ENCODE measurements at places on chromosomes 5 and 9.
A peak's percentile ranks its signal among the peaks of the same experiment; 100 is the strongest.

- DNase-seq, result no peak
Observed at GRCh38 chr5:150577378-150578139, 62.9 kb upstream of the SYNPO start.

DNA sequence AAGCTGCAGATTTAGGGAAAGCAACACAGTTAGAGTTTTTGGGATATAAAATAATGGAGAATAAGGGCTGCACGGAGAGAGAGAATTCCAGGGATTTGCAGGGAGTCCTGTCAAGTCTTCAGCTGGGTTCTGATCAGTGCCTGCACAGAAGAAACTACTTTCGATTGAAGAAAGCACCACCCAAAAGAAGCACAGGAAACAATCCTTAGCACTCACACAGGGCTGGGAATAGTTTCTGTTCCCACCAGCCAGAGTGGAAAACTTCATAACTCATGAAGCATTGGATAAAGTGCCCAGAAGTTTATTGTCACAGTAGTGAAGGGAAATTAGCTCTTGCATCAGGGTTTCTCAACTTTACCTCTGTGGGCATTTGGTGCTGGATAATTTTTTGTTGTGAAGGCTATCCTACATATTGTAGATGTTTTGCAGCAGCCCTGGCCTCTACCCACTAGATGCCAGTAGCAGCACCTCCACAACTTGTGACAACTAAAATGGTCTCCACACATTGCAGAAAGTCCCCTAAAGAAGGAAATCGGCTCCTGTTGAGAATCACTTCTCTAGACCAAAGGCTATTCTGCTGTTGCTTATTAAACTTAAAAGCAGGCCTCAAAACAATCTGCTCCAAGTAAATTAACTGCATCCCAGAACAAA lies 71.0 kb upstream of the FAM120A start:
- DNase-seq, result no peak

DNA sequence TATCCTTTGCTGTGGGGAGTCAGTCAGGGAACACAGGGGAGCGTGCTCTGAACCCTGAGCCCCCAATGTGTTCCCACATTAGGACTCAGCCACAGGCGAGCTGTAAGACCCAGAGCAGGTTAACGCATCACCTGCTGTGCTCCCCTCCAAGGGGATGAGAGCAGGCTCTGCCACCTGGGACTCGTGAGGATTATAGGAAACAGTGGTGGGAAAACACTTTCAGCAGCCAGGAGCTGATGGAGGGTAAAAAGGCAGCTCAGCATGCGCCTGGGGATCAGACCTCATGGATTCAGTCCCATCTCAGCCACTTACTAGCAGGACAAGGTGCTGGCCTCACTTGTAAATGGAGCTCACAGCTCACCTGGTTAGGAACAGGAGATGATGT lies 9.2 kb downstream of the JADE2 start:
- DNase-seq, result no peak

GRCh38 chr5:145921211-145921610 lies 15.2 kb upstream of the SH3RF2 start:
- no peak for DNase-seq

DNA sequence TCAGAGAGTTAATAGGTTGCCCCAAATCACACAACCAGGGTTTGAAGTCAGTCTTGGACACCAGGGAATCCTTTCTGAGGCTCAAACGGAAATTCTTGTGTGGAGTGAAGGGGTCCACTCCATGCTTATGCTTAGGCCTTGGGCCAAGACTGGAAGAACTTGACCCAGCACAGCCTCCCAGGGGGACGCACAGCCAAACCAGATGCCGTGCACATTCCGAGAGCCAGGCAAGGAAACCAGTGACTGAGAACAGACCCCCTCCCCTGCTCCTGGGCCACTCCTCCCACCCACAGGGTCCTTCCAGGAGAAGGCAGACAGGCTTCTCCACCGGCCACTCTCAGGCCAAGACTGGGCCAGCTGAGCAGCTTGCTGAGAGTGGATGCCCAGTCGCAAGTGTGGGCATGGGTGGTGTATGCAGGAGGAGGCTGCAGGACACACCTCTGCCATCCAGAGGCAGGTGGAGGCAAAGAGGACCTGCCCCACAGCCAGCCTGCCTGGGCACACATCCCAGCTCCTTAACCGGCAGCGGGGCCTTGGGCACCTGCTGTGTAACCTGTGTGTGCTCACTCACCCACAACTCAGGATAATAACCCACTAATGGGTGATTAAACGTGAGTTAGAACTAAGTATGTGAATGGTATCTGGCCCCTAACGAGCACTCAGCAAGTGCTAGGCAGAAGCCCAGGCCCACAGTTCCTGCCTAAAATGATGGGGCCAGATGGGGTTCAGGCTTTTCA lies 38.0 kb downstream of the NIPAL4 start:
- no peak for DNase-seq

GRCh38 chr9:86846656-86847055 lies 100.7 kb downstream of the GAS1 start:
- no peak for DNase-seq

GRCh38 chr5:58405175-58405574 lies 54.7 kb downstream of the PLK2 start:
- DNase-seq, result no peak

- DNase-seq, result no peak
Observed at GRCh38 chr5:133990396-133990795, 14.4 kb downstream of the VDAC1 start.

DNA sequence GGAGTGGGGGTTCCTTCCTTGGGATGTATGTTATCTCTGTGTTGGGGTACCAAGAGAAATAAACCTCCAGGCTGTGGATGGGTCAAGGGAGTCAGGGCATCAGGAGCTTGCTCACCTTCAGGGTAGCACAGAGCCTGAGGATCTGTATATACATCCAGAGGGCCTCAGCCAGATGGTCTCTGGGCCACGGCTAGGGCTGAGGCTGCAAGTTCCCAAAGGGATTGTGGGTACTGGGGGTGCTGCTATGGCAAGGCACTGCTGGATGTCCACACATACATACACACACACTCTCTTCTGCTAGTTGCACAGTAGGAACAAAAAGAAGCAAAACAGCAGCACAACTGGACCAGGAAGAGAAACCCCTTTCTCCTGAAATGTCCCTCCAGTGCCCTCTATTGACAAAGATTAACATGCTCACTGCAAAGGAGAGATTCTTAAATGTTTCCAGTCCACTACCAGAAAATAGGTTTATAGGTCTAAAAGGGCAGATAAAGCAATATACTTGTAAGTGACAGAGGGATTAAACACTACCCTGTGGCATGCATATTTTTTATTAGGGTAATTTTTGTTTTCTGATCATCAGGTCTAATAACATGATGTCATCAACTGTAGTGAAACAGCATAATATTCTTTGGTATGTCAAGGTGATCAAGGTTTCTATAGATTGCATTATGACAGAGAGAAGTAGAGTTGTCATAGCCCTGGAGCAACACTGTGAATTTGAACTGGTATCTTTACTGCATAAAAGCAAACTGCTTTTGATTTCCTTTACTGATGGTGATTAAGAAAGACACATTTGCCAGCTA lies 56.3 kb upstream of the KCNN2 start:
- DNase-seq, result no peak

- no peak for DNase-seq
Observed at GRCh38 chr9:108060175-108060574, 570.6 kb upstream of the KLF4 start.

- DNase-seq, result peak; percentile 98
Observed at GRCh38 chr9:137021979-137022661, 5.9 kb downstream of the ABCA2 start.

DNA sequence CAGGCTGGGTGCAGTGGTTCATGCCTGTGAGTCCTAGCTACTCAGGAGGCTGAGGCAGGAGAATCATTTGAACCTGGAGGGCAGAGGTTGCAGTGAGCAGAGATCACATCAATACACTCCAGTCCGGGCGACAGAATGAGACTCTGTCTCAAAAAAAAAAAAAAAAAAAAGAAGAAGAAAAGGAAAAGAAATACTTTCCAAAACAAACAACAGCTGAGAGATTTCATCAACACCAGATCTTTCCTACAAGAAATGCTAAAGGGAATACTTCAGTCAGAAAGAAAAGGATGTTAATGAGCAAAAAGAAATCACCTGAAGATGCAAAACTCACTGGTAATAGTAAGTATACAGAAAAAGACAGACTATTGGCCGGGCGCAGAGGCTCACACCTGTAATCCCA lies 8.4 kb downstream of the CCIN start:
- DNase-seq, result no peak

DNA sequence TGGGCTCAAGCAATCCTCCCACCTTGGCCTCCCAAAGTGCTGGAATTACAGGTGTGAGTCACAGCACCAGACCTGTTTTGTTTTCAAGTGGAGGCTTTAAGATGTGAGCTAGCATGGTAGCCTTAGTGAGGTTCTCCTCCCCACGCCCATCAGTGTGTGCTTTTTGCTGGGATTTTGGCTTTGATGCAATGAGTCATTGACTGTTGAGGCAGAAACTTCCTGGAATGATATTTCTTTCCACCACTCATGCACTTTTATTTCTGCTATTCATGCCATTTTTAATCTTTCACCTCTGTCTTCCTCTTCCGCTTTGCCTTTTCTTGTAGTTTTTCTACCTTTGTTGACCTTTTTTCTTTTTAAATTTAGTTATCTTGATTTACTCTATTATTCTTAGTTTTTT lies 4.2 kb upstream of the NFIL3 start:
- no peak for DNase-seq

DNA sequence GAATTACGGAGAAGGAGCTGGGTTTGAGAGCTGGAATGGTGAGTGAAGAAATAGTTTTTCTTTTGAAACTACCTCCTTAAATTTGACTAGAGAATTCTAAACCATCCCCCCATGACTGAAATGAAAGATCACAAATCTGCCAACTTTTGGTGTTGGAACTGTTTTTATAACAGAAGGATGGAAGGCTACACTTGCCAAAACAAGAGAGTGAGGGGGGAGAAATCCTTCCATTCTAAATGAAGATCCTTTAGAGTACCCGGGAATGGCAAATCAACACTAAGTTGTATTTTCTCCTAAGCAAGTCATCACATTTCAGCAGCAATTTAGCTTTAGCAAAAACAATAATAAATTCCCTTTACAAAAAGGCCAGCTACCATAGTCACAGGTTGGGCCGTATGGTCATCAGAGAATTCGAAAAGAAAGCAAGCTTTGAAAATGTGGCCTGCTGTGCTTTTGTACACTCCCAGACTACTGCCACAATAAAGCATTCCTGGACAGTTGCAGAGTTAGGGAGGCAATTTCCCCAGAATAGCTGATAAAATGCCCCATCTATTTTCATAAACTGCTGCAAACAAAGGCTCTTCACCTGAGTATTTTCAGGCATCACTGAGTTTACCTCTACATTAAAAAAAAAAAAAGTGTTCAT lies 25.0 kb upstream of the FREM1 start:
- DNase-seq, result no peak

DNA sequence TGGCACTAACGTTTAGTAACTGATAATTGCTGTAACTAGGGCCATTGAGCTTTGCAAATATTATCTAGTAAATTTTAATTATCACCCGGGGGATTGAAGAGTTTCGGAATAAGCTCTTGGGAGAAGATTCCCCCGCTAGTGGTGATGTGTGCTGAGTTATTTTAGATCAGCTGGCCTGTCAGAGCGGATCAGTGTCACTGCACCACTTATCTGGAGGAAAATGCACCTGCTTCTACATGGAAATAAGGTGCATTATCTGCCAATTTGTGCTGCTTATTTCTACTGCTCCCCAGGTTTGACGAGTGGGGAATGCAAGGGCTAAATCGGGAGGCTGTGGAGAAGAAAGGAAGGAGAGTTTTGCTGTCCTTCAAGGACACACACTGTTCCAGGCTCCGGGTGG lies 518.6 kb downstream of the TLE4 start:
- DNase-seq, result no peak

DNA sequence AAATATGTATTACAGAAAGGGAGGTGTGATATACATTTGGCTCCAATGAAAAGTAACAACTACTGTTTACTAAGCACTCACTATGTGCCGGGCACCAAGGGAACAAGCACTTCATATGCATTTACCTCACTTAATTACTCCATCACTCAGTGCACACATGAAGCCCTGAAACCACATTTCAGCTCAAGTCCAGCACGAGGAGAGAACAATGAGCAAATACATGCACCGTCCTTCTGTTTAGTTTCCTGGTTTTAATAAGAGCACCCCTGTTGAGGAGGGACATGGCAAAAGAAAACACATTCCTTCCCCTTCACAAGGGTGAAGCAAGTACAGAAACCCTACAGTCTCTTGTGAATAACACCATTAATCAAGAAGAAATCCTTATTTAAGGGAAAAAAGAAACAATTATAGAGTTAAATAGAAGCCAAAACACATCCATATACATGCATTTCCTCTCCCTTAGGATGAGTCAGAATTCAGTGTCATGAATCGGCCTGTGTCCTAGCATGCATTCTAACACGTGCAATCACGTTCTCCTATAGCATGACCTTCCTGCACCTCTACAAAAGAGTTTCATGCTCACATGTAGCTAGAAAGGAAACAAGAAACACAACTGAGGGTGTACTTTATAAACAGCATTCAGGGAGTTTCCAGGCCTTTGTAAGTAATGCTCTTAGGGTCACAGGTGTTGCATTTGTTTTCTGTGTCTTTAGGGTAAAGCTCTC lies 411.6 kb downstream of the BNC2 start:
- DNase-seq, result no peak

DNA sequence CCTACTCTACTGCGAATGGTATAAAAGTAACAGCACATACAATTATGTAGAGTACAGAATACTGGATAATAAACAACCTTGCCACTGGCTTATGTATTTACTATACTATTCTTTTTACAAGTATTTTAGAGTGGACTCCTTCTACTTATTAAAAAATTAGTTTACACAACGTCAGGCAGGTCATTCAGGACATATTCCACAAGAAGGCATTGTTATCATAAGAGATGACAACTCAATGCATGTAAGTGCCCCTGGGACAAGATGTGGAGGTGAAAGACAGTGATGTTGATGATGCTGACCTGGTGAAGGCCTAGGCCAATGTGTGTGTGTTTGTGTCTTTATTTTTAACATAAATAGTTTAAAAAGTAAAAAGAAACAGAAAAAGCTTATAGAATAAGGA lies 421.7 kb downstream of the CDH12 start:
- DNase-seq, result no peak

DNA sequence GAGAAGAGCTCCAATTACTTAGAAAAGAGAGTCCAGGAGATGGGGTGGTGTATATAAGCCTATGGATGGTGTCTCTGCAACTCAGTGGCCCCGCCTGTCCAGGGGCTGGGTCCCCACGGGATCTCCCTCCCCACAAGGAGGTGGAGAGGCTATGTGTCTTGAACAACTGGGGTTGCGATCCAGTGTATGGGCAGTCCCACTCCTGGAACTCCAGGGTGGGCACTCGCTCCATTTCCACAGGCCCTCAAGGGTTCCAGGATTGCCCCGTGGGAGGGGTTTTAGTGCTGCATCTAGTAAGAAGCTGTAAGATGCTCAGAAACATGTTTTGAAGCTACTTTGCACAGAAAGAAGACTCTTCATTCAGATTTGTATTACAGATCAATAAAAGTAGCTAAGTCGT lies 558 bp upstream of the SMAD5 start:
- peak; percentile 53 for DNase-seq

- no peak for DNase-seq
Observed at GRCh38 chr5:61631438-61631941, 299.4 kb downstream of the ZSWIM6 start.
